ENCODE measurements at places on chromosomes 3 and 15.

GRCh38 chr15:52100807-52101442 lies 11.7 kb downstream of the BCL2L10 start:
- no peak for DNase-seq

DNA sequence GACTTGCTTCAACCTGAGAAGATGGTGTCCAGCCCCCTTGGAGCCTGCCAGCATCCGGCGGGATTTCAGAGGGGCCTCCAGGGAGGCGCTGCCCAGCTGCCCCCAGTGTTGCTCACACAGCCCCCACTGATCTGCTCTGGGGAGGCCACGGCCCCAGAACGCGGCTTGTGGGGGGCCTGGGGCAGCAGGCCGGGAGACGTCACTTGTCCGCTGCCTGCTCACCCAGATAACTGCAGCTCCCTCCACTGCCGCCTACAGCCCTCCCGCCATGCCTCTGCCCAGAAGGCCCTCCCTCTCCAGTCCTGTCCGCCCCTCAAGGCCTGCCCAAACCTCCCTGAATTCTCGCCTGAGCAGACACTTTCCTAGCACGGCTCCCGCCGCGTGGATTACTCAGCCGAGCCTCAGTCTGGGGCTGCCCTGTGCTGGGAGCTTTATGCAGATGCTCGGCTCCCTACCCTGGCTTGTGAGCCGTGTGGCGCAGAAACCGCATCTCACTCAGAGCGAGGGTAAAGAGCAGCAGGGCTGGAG lies 17.2 kb upstream of the ADIPOQ start:
- no peak for DNase-seq

- DNase-seq = no peak
Measured at GRCh38 chr3:18739099-18739433, 313.9 kb upstream of the SATB1 start.

- no peak for DNase-seq
Measured at GRCh38 chr3:59189526-59189925, 139.7 kb upstream of the CFAP20DC start.

DNA sequence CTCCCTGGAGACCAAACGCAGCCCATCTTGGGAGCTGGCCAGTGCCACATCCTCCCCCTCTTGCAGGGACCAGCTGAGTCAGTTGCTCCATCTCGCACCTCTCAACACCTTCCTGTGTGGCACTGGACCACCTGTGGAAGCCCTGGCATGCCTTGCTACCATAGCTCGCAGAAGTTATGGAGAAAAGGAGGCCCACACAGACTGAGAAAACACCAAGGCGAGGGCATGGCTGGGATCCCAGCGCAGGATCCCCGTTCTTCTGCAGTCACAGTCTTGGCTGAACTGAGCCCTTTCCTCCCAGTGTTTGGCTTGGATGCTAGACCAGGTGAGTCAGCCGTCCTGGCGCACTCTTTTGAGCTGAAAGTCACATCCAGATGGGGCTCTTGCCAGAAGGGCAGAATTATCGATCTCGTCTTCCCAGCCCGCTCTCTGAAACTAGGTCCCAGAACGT lies 46.9 kb downstream of the CHRD start:
- DNase-seq = no peak

GRCh38 chr3:13727890-13728289 lies 152.0 kb downstream of the WNT7A start:
- DNase-seq = no peak

DNA sequence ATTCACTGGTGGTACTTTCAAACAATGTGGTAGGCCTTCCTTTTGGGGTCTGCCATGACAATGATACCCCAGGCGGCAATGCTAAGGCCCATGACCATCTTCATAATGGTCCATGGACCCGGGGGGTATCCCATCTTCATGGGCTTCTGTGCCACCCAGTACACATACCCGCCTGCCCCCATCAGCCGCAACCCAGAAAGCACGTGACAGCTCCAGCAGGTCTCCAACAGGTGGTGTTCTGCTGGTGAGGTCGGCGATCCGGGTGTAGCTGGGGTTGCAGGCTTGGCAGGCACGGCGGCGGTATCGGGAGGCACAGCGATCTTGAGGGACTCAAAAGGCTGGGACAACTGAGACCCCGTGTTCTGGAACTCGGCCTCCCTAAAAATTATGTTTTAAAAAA lies 214.5 kb downstream of the SNRPN start:
- no peak for DNase-seq

DNA sequence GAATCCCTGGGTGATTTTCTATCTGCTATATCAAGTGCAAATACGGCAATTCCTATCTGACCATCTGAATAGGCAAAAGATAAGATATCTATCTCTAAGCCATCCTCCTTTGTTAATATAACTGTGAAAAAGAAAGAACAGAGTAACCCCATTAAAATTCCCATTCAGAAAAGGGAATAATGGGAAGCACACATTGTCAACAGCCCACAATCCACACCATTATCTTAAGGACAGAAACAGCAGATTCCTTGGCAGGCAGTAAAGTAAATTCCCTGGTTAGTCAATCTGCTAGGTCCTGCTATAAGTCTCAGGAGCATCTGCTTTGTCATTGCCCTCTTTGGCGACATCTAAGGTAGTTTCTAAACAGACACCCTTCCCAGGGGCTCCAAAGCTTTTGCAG lies 21.9 kb upstream of the NRG4 start:
- DNase-seq = no peak

DNA sequence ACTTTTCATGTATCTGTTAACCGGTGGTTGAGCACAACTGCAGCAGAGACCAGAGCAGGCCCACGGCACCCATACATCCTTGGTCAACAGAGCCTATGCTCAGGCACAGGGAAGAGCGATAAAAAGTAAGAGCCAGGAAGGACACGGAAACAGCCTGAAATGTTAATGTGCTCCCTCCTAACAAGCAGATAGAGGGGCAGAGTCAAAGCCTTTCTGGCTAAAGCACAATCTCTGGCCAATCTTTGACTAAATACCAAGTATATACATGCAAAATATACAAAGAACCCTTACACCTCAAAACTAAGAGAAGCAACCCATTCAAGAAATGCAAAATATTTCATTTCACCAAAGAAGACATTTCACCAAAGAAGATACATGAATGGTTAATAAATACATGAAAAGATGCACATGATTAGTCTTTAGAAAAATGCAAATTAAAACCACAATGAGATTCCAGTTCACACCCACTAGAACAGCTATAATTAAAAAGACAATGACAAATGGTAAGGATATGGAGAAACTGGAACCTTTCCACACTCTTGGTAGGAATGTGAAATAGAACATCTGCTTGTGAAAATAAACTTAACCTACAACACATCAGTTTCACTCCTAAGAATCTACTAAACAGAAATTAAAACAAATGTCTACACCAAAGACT lies 88.0 kb downstream of the OSBPL10 start:
- no peak for DNase-seq

DNA sequence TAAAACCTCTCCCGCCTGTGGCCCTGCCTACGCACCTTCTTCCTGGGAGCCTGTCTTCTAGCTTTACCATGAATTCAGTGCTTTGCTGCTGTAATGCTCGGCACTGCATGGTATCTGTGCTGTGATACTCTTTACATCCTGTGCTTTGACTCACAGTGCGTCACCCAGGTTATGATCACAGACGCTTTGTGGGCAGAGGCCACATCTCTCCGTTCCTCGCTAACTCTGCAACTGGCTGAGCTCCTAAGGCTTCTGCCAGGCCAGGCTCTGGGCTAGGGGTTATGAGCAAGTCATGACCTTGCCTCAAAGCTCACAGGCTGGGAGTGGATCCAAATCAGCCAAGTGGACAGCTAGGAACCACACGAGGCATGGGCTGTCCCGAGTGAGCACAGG lies 23.2 kb downstream of the SPTBN5 start:
- DNase-seq = no peak

GRCh38 chr3:195109098-195109657 lies 161.8 kb downstream of the XXYLT1 start:
- no peak for DNase-seq

DNA sequence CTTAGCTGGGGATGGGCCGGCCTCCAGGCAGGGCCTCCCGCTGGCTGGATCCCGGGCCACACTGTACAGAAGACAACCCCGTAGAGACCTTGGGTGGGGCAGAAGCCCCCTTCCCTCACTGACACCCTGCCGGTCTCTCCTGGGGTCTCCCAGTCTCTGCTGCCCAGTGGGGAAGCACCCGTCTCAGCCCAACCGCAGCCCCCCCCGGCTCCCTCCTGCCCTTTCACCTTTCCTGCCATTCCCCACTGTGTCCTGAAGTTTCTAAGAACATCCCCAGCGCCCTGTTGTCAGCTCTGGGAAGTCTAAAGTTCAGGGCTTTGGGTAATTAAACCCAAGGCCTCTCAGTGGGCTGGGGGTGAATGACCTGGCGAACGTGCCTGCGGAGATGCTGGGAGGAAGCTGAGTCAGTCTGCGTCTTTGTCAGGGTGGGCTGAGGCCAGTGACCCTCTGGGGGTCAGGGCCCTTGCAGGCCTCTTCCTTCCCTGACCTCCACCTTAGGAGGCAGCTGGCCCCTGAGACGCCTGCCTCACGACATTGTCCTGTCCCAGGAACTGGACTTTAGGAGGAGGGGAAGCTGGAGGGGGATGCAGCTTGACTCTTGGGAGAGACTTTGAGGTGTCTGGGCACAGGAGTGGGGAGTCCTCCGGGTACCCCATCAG lies 1.4 kb upstream of the SLC51A start:
- DNase-seq = no peak

DNA sequence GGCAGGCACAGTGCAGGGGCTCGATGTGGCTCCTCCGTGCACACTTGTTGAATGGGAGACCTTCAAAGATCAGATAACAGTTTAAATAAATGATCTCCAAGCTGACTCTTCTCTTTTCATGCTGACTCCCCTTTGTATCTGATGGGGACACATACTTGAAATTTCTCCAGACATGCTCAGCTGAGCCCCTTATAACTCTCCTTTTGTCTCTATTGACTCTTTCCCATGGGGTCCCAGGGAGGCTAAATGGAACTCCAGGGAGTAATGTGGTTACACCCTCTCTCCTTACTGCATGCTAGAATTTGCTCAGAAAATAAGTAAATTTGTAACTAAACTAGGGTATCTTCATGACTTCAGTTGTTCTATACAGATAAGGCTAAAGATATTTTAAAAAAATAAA lies 48.2 kb upstream of the TM4SF4 start:
- DNase-seq = no peak

DNA sequence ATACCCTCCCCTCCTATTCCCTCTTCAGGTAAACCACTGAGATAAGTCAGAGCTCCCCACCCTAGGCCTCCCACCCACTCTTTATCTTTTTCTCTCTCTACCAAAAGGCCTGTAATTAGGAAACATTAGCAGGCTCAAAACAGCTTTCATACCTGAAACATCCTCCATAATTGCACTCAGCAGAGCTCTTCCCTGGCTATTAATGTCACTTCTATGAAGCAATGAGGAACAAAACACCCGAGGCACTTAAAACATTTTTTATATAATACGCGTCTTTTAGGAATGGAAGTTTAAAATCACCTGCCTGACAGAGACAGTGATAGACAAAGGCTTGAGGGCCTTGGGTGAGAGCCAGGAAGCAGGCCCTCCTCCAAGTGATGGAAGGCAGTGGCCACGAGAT lies 138.9 kb downstream of the EPHB1 start:
- DNase-seq = no peak

DNA sequence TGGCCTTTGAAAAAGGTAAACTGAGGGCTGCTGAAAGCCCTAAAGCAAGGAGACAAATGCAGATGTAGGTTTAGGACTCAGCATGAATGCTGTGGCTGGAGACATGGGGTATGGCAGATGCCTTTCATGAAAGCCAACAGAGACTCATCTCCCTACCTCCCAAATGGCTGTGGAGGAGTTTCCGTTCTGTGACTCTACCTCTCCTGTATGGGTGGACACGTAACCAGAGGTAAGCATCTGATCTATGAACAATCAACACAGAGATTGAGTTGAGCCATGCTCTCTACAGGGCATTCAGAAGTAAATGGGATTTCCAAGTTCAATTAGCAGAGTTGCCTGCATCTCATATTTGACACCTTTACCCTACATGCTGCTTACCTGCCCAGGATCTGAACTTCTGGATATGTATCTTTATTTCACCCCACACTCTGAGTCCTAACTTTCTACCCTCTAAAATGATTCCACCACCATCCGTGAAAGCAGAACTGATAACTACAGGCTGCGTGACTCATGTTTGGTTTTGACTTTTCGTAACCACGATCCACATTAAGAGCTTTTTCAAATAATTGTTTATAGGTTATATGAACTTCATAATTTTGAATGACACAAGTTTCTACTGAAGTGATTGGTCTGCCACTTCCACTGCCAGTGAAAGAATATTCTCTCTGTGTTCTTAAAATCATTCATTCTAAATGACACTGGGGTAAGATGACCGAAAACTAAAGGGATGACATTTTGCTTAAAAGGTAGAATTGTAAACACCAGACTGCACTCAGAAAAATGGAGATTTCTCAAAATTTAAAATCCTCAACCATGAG lies 1058.7 kb downstream of the FHIT start:
- no peak for DNase-seq

DNA sequence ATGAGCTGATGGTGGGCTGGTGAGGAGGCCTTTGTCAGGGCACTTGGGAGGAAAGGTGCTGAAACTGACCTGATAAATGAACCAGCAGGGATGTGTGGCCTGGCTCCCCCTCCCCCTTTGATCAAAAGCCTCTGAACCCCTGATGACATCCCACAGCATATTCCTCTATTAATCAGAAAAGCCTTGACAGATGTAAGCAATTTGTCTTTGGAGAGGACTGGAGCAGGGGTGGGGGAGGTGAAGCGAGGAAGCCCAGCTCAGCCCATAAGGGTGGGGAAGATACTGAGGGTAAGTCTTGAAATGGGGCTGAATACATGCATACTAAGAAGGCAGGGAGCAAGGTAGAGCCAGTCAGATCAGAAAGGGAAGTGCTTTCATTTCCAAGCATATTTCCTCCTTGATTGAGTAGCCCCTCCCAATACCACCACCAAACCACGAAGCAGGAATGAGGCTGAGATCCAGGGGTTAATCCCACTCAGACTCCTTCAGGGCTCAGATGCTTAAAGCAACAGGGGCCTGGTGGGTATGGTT lies 34.7 kb upstream of the MRPS22 start:
- DNase-seq = no peak

DNA sequence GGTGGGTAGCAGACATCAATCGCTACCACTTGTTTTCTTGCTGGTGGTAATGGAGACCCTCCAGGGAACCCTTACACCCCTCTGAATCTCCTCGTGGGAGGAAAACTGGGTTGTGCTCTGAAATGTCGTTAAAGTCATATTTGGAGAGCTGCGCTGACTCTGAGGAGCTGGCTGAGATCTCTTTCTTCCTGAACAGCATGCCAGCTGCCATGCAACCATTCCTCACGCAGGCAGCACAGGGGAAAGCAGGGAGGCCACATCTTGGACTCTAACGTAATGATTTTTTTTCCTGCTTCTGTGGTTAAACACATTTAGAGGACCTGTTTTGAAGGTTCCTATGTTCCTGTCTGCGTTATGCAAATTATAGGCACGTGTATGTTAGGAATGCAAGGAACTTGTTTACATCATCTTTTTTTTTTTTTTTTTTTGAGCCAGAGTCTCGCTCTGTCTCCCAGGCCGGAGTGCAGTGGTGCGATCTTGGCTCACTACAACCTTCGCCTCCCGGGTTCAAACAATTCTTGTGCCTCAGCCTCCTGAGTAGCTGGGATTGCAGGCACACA lies 156.7 kb downstream of the TJP1 start:
- DNase-seq = no peak

DNA sequence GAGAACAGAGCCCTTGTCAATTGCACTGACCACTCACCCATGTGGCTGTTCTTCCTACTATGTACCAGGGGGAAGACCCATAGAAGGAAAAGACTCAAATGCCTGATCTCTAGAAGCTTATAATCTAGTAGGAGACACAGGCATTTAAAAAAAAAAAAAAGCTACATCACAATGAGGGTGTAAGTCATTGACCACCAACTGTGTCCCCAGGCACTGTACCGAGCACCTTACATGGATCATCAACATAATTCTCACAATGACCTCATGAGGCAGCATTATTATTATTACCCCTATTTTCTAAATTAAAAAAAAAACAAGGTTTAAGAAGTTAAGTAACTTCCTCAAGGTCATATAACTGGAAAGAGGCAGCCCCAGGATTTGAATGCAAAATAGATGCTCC lies 247.4 kb downstream of the SHOX2 start:
- DNase-seq = no peak
